ENCODE measurements at places on chromosomes 2 and 18.

- DNase-seq, result no peak
Measured at GRCh38 chr18:9428301-9428706, 47.0 kb upstream of the RALBP1 start.

DNA sequence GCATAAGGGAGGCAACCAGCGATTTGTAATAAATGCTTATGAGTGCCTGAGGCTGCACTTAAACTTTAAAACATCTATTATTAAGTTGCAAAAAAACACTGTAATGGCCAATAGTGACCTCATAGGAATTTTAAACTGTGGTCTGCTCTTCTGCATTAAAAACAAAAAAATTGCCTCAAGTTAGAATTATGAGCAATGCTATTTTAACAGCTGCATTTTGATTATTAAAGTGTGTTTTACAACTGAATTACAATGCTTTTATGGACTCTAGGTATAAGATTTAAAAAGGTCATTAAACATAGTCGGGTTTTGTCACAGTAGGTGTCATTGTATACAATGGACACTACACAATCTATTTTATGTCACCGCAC, 528.7 kb upstream of the FANCL start:
- DNase-seq, result no peak

GRCh38 chr18:55430026-55430425, 158.0 kb downstream of the TCF4 start:
- no peak for DNase-seq

GRCh38 chr18:55588870-55589595, 1.0 kb upstream of the TCF4 start:
- DNase-seq, result no peak

DNA sequence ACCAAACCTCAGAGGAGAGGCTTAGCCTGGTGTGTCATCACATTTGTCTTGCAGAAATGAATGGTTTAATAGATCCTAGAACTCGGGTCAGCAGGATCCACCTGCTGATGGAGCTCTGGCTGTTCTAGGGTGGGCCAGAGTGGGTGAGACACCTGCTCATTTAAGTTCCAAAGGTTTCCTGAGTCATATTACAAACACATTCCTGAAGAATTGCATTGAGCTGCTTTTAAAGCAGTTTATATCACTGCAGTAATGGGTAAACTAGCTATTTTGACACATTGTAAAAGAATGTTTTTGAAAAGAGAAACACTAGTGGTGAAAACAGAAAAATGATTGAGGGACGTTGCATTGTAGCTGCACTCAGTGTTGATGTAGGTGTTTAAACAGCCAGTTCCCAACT, 175.3 kb upstream of the TCF4 start:
- no peak for DNase-seq

GRCh38 chr18:50917021-50917420, 38.1 kb downstream of the ME2 start:
- DNase-seq, result no peak

DNA sequence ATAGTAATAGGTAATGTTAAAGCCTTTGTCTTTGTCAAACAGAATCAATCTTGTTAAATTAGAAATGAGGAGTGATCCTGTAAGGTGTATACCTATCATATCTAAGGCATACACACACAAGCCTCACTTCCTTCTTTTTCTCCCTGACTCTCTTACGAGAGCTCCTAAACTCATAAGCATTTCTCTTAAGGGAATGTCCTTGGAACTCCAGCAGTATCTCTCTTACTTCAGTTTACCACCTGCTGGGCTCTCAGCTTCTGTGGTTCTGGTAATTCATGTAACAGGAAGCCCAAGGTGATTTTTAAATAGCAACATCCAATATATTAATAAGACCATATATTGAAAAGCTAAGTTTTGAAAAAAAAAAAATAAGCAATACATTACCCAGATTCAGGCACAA, 85.9 kb downstream of the UBE2E3 start:
- DNase-seq, result no peak

GRCh38 chr18:9418047-9418690, 57.1 kb upstream of the RALBP1 start:
- no peak for DNase-seq

GRCh38 chr2:228016402-228016801, 145.0 kb downstream of the DAW1 start:
- DNase-seq, result no peak

- DNase-seq, result no peak
Measured at GRCh38 chr2:24435391-24436316, 55.4 kb upstream of the NCOA1 start.

DNA sequence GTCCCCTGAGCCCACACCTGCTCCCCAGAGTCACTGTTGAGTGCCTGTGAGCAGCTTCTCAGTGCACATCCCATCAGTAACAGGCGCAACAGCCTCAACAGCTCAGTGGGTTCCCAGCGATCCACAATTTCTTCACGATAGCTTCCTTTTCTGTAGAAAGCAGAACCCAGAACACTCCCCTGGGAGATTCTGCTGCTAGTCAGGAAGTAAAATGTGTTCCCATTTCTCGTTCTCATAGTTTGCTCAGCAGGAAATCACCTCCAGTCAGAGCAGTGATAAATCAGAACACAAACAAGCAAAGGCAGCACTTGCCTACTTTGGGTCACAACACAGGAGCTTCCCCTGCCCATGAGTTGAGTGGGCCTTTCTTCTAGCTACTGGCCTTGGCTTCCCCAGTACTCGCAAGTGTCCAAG, 48.9 kb upstream of the ATG16L1 start:
- no peak for DNase-seq

DNA sequence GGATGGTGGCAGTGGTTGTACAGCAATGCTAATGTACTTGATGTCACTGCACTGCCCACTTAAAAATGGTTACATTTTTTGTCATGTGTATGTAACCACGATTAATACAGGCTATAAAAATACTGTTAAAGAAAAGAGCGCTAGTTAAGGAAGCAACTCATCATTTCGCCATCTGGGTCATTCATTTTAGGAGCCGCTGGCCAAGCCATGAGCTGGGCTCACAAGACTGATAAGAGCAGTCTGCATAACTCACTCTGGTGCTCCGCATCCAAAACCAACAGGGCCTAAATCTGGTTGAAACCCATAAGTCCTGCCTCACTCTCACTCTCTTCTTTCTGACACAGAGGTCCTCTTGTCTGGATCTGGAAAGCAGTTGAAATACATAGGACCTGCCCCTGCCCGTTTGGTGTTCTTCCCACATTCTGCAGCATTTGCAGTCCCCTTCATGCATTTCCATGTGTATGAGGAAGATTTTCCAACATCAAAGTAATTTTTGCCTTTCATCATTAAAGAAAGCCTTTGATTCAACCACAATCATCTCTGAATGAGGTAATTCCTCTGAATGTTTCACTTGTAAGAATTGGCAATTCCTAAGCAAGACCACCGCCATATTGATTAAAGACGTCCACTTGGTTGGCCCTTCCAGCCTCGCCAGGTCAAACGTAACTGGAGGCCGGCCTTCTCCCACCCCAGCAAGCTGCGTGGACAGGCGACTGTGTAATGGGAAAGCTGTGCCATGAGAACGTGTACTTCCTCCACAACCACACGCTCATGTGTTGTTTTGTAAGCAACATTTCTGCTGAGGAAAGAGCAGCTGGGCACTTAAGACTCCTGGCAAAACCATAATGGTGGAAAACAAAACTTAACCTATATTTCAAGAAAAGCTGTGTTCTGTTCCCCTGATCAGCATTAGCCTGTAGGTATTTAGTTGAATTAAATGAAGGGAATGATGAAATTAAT, 112.2 kb downstream of the VAPA start:
- no peak for DNase-seq

- DNase-seq, result no peak
Measured at GRCh38 chr2:236932831-236933361, 152.8 kb upstream of the COPS8 start.

GRCh38 chr2:219142329-219142728, 18.3 kb downstream of the NHEJ1 start:
- DNase-seq, result no peak

- DNase-seq, result no peak
Measured at GRCh38 chr18:64919971-64920570, 771.2 kb upstream of the LINC00305 start.

DNA sequence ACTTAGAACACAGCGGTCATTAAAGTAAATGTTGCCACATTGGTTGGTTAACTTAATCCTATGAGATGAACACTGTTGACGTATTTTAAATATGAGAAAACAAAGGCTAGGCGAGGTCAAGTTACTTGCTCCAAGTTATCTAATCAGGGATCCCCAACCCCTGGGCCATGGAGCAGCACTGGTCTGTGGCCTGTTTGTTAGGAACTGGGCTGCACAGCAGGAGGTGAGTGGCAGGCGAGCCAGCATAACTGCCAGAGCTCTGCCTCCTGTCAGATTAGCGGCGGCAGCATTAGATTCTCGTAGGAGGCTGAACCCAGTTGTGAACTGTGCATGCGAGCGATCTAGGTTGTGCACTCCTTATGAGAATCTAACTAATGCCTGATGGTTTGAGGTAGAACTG, 878.9 kb downstream of the CPS1 start:
- no peak for DNase-seq

DNA sequence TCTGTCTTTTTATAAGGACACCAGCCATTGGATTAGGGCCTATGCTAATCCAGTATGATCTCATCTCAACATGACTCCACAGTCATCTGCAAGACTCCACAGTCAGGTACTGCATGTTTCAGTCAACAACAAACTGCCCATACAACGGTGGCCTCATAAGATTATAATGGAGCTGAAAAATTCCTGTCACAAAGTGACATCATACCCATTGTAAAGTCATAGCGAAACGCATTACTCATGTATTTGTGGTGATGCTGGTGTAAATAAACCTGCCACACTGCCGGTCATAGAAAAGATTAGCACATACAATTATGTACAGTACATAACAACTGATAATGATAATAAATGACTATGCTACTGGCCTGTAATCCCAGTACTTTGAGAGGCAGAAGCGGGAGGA, 102.2 kb downstream of the TEX51 start:
- DNase-seq, result no peak

GRCh38 chr18:11147962-11148679, 1.2 kb downstream of the PIEZO2 start:
- no peak for DNase-seq

DNA sequence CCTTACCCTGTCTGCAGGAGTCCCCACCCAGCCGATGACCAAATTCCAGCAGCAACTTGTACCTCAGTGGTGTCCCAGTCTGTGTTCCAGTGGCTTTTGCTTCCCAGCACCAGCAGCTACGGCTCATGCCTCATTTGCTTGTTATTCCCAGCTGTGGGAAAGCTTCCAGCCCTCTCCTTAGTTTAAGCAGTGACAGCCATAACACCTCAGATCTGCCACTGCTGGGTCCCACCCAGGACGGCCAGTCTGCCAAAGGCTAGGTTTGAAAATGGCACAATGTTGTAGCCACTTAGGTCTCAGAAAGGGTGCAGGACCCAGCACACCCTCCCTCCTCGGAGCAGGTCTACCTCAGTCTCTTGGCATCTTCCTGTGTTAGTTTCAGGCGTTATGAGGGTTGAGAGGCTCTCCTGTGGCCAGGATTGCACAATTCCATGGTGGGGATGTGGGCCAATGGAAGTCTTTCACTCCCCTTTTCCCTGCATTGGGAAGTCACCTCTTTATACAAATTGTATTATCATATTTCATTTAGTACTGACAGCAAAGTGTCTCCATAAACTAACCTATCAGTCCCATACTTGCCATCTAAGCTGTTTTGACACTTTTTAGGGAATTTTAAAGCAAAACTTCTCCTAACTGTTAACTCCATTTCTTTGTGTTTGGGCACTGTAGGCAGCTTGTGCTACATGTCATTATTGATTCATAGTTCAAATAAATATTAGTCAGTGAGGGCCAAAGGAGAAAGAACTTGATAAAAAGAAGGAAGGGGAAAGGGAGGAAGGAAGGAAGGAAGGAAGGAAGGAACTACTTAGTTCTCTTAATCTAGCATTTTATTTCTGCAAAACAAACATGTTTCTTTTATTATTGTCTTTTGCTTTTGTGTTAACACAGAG, 62.9 kb upstream of the FAM110C start:
- no peak for DNase-seq

DNA sequence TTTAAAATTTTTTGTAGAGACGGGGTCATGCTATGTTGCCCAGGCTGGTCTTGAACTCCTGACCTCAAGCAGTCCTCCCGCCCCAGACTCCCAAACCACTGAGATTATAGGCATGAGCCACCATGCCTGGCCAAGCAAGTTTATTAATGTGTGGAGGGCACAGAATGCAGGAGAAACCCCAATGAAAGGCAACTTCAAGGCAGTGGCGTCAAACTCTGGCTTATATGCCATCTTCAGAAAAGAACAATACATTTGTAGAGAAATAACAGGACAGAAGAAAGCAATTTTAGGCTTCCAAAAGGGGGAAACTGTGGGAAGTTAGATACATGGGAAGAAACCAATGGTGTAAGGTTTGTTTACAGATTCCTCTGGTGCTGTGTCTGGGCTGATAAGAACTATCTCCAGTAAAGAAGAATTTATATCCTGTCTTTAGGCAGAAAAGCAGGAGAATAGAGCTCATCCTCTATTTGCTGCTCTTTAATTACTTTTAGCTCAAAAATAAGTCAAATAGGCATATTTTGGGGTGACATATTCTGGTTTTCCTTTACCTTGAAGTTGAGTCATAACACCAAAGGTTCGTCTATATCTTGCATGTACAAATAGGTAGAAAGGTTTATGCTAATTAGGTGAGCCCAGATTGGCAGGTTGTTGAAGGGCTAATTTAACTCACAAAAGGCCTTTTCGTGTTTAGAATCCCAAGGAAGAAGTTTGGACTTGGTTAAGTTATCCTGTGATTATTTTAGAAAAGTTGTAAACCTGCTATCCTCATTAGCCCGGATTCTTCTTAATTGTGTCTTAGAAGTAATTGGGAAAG, 26.0 kb upstream of the TMEM214 start:
- DNase-seq, result no peak

DNA sequence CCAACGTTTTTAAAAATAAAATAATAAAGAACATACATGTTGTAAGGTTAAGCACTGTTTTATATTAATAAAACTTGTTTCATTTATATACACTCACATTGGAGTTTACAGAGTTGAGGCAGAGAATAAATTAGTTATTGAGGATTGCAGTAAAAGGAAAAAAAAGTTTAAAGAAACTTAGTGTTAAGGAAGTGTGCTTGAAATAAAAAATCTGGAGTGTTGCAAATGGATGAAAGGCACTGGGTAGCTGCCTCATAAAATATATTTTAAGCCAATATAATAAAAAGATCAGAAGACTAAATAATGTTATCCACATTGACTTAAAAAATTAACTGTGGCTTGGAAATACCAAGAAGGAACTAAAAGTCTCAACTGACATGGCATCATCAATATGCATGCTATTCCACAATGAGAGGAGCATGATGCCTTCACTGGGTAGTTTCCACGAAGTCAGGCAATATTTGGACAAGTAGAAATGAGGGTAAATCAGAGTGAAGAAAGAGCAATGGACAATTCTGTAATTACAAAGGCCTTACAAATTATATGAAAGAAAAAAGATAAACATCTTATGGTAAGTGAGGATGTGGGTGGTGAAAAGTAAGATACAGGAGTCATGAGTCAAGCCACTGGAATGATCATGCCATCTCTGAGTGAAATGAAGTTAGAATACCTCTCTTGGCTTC, 2.5 kb downstream of the GALNT3 start:
- no peak for DNase-seq

GRCh38 chr2:11541693-11542274, 7.9 kb downstream of the GREB1 start:
- no peak for DNase-seq

GRCh38 chr18:6683112-6683876, 46.2 kb upstream of the ARHGAP28 start:
- DNase-seq, result no peak

- DNase-seq, result no peak
Measured at GRCh38 chr2:186486651-186487647, 889 bp downstream of the ZC3H15 start.
